ENCODE measurements at places on chromosomes 3 and 15. TPM values are rescaled to one million over a fixed set of nuclear protein-coding genes. Genes with fewer than 3 reads are reported as not detected.

DNA sequence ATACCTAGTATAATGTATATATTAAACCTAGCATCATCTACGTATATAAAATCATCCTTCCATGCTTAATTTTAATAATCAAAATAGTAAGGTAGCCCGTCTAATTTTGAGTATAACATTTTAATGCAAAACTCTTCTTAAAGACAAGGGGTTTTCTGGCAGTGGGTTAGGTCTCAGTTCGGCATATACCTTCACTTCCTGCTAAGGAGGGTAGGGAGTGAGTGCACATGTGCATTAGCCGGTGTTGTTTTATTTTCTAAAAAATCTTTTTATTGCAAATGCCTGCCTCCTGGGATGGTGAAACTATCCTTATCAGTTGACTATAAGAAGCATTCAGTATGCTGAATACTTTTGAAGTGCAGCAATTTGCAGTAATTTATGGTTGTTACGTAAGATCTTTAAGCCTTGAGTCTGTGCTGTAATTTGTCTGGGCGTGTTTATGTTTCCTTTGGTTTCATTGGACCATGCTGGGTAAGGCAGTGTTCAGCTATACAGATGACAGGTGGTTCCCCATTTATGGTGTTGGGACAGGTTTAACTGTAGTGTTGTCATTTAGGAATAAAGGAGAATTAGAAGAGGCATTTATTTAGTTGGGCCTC is 11.7 kb downstream of the ARHGEF26 start:
- DNase-seq, result no peak

- DNase-seq, result no peak
Measured at GRCh38 chr15:29917600-29918597, 95.6 kb upstream of the TJP1 start.

- DNase-seq, result no peak
Measured at GRCh38 chr3:67661089-67661488, 6.7 kb upstream of the SUCLG2 start.

GRCh38 chr3:117036259-117036799 is 326.8 kb downstream of the TUSC7 start:
- DNase-seq, result peak; percentile 47

DNA sequence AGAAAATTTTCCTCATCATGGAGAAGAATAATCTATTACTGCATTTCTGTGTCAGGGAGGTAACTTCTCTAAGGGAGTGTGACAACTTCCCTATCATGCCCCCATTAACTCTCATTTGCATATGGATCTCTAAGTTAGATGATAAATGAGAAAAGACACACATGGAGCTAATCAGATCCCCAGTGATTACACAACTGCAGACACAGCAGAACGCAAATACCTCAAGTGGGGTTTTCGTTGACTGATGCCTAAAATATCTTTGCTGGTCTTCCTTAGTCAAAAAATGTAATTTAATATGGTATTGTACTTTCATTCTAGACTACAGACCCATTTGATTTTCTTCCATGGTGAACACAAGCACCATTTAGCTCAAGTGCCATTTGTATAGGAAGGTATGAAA is 630.5 kb downstream of the TBL1XR1 start:
- no peak for DNase-seq

- DNase-seq, result peak; percentile 64
Measured at GRCh38 chr15:62392376-62392775, 227.3 kb upstream of the C2CD4B start.

DNA sequence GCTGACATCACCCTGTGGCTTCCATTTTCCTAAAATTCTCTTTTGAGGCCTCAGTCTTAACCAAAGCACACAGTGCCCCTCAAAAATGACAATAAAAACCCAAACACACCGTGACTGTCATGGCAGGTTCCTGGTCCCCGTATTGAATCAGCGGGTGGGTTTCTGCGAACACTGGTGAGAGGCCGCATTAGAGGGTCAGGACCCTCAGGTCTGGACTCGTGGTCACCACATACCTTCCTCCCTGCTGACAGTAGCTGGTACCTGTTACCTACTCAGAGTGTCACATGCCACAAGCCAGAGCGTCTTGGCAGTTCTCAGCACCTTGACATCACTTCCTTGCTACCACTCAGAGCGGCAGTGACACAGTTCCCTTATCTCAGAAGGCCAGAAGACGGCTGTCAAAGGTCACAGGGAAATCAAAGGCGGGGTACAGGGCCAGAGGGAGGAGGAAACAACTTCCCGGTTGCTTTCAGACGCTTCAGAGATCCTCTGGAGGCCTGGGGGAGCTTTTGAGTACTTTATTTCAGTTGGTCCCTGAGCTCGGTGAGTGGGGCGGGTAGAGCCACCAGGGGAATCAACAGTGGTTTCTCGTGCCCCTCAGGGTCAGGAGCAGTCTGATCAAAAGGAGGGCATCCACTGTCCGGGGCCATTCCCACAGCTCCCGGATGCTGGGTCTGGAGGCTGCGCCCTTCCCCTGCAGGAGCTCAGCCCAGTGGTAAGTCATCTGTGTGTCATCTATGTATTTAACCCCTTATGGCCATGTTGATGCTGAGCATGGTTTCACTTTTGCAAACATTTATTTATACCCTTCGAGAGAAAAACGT is at the start of the genes CCR5AS and CCRL2:
Gene CCR5AS (minus strand): TSS at position 279 of the 824 bp plus-strand sequence.
Gene CCRL2 (plus strand): TSS at position 472 of the 824 bp plus-strand sequence. CDS start 821 bp downstream, outside the sequence.
- peak; percentile 13 for DNase-seq

DNA sequence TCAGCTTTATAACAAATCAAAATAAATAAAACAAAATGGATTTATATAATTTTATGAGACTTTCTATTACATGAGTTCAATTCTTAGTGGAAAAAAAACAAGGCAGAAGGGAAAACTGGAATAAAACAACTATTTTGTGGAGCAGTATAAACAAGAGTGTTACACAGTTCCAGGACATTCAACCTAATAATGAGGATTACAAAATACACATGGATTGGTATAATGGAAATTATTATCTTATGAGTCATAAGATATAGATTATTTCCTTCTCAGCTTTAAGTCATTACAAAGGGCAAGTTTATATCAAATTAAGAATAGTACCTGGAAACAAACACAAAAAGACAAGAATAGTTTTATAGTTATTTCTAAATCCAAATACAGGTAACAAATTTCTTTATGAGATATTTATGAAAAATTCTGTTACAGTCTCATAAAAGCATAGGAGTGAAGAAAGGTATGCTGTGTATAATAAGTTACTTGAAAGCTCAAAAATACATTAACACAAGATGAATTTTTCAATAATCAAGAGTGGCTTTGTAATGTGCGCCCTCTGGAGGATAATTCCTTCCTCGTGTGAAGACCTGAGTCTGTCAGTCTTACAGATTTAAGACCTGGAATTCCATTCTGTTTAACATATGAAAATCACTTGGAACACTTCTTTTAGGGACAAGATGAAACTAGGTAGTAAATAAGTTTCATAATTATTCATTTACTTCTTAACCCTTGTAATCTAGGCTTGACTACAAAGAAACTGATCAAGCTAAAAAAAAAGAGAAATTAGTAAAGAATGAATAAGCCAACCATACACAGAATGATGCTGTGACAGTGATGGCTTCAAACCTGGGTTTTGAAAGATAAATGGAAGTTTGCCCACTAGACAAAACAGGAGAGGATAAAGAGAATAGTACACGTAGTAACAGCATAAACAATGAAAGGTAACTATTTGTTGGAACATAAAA is 9.5 kb downstream of the COPS2 start:
- DNase-seq, result peak; percentile 41

- no peak for DNase-seq
Measured at GRCh38 chr3:151949706-151950105, 76.3 kb downstream of the SUCNR1 start.

GRCh38 chr15:92984161-92984560 is 84.0 kb downstream of the CHD2 start:
- DNase-seq, result no peak

DNA sequence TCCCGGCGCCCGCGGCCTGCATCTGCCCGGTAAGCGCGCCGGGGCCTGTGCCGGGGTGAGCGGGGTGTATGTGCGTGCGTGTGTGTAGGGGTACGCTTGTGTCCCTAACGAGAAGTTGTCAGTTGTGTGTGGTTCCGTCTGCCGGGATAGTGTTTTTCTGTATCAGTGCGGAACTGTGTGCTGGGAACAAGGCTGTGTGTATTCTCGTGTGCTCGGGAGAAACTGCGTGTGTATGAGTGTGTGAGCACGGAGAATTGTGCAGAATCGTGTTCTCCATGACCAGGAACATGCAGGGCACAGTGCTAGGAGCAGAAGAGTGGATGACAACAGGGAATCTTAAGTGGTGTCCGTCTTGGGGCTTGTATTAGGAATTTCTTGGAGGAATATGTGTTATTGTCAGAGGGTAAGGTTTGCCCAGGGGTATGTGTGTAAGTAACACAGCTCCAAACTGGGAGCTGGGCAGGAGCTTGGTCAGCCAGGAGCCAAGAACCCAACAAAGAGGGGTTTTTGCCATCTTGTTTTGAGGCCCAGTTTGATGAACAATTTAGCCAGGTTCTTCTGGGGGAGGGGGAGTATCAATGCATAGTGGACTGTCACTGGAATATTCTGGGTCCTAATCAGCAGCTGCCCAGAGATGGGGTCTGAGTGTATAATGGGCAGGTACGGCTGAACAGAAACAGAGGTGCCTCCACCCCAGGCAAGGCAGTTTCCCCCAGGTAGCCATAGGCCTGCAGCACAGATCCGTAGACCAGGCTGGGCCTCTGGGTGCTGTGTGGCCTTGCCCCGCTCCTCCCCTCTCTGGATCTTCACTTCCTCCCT is 2.1 kb downstream of the ISL2 start:
- DNase-seq, result no peak

GRCh38 chr15:78993931-78994530 is 49.2 kb upstream of the CTSH start:
- no peak for DNase-seq

DNA sequence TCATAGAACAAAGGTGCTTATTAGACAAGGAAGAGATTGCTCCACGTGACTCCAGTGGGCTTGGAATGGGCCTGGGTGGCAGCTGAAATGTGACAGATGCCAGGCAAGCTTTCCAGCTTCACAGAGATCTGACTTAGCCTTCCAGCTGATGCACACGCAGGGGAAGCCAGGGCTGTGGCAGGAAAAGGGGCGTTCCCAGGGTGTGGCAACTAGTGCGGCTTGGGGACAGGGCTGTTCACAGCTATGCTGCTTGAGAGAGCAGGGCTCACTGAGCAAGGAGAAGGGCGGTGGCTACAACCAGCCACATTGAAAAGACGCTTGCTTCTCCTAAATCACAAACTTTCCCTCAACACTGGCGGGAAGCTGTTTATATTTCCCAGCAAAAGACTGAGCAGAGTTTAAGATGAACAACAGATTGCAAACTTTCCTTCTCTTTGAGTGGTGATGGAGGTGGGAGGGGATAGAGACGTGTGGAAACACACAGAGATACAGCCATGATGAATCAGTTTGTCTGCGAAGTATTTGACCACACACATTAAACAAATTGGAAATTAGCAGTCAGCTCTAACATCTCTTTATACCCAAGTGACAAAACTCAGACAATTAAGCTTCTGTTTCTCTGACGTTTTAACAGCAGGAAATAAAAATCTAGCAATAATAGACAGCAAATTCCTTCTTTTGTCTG is 127.5 kb downstream of the BDH1 start:
- peak; percentile 86 for DNase-seq

GRCh38 chr3:13772885-13773745 is 106.8 kb downstream of the WNT7A start:
- DNase-seq, result no peak

DNA sequence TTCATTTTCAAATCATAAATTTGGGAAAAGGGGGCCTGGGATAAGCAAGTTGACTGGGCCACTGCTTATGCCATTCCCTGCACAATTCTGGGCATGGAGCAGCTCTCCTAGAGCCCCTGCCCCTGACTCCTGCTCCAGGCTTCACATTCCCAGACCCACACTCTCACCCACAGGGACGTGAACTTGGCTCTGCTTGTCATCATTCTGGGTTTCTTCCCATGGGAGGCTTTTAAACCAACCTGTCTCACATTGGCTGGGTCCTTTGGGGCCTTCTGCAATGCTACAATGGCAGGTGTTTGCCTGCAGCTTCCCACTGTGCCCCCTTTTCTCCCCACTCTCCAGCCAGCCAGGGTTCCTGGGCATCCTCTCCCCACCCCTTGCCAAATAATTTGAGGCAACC is 49.1 kb downstream of the CYP19A1 start:
- no peak for DNase-seq

DNA sequence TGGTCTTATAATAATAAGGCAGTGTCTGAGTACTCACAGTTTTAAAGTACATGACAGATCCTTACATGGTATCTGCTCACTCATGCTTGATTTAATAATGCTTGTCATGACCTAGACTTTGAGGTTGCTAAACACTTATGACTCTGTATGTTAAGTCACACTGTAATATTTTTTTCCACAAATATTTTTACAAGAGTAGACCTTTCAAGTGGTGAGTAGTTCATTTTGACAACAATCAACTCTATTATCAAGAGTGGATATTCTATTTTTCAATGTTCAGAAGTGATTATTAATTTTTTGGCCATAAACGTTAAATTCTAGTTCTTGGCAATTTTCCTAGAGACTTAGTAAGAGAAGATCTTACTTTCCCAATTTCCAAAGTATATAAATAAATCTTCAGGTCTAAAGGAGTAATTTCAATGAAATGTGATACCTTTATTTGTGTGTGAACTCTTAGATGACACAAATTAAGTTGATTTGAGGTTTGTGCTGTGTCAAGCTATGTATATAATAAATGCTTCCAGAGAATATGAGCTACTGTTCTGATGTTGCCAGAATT is 104.5 kb downstream of the NLGN1 start:
- peak; percentile 73 for DNase-seq

DNA sequence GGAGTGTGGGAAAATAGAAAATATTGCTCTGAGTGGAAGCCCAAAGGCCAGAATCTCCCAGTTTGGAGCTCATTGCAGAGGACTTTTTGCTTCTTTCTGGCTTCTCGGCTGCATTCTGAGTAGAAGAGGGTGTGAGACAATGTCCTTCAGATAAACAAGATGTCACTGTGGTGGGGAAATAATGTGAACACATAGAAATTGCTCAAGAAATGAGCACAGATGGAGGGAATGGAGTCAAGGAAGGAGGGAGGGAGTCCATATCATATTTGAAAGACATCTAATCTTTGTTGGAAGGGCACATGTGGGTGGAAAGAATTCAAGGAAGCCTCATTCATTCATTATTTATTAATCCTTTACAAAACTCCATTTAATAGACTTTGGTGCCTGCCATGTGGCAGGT is 145.3 kb downstream of the FAM43A start:
- no peak for DNase-seq

- no peak for DNase-seq
Measured at GRCh38 chr15:100199711-100200286, 142.0 kb downstream of the ADAMTS17 start.

DNA sequence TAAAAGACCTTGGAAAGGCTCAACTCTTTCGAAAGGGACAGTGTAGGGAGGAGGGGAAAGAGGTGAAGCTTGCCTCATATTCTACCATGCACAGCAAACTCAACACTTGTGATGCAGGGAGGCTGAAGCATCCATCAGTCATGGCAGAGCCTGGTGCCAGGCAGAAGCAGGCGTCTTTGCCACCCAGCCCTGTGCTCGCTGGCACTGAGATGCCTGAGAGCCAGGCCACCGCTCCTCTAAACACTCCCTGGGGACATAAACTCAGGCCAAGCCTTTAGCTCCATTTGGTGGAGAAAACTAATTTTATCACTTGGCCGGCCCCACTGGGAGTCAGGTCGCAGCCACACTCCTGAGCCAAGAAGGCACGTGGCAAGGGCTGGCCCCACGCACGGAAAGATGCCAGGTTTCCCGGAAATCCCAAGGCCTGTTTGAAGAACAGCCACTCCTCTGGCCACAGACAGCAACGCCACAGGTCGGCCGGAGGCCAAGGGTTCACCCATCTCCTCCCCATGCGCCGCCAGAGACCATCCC is 30.7 kb downstream of the XXYLT1 start:
- no peak for DNase-seq

Gene GOLGA8N
- total RNA-seq, result 3.0 TPM

Gene C2CD4A
- not detected for total RNA-seq

Gene SLC6A1
- 0.30 TPM for total RNA-seq

Gene CPNE9
- 0.20 TPM for total RNA-seq

Gene DTWD1
- total RNA-seq, result 21.1 TPM

Gene PLOD2
- total RNA-seq, result 151 TPM
